Stimulated activated CD8-positive, alpha-beta memory T cell treated with anti-CD3 and anti-CD28 coated beads, Interleukin-4, amount 100 ng/mL, for 48 hours (primary cell): ENCODE measurements at places on chromosomes 6 and 20.
A peak's percentile ranks its signal among the peaks of the same experiment; 100 is the strongest.

DNA sequence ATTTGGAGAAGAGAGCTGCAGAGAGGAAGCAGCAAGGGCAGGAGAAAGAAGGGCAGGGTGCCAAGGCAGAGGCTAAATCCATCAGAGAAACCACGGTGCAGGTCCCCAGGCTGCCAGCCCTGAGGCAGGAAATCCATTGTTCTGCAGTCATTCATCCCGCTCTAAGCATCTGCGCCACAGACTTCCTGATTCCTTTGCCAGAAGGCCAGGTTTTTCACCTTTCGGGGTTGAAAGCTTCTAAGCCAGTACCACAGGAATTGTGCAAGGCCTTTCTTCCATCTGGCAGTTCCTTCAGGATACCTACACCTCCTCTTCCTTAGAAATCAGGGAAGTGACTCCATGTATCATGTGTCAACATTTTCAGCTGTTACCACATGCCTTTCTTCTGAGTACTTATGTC, 45.6 kb downstream of the ADGRF5 start:
- no peak for DNase-seq

DNA sequence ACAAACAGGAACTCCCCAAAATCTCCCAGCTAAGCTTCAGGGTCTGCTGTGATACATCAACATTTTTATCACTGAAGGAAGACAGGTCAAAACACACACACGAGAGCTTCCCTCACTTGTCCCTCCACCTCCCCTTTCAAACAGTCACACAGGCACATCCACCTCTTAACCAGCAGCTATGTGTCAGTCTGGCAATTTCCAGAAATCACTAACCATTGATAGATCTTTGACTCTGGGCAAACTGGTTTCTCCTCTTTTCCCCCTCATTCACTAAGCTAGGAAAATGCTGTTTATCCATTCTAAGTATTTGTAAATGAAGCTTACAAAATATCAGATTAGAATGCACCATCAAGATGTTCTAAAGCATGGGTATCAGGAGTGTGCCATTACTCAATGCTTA, 87.8 kb downstream of the DCDC2 start:
- no peak for DNase-seq

DNA sequence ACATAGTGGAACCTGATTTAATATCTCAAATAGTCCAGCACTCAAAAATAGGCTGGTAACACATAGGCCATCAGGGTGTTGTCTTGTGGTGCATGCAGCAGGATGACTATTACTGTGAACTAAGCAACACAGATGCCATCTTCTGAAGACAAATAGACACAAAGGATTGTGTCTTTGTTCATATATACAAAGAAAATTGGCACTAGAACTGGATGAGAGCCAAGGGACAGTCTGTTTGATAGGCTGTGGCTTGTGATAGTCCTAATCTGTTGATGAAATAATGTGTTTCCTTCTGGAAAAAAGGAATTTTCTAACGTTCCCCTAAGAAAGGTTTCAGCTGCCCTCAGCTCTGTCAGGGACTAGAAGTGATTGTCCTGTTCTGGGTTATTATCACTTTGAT, 129.8 kb downstream of the TPBG start:
- no peak for DNase-seq

DNA sequence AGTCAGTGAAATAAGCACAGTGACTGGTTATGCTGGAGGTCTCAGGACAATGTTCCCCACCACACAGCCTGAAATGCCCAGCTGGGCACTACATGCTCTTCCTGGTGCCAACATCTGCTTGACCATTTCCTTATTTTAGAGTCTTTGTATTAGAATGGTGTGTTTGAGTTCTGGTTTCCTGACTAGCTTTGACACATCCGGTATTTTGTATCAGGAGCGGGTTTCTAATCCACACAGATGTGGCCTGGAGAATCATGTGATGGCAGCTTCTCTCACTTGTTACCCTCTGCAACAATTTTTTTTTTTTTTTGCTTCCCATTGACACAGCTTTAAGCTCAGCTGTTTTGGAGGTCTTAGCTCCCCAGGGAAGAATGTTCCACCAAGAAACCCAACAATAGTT, 164.5 kb upstream of the CST7 start:
- DNase-seq = no peak

- DNase-seq = no peak
These were observed 195.2 kb downstream of the BACH2 start for GRCh38 chr6:90101403-90101802.

- peak; percentile 58 for DNase-seq
These were observed 29.0 kb upstream of the EEF1E1 start for GRCh38 chr6:8131265-8131897.

DNA sequence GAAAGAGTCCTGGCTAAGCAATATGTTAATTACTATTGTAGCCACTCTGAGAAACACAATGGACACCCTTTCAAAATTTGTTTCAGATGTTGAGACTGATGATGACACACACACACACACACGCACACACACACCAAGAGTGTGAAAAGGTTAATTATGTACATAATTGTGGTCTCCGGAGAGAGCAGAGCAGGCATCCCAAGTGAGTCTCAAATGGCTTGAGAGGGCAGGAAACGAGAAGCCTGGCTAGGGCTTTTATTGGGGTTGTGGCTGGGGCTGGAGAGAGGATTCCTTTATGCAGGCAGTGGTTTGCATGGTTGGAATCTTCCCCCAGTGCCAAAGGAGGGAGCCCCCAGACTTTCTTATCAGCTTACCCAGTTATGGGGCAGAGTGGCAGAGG, 38.2 kb upstream of the NKX2-4 start:
- no peak for DNase-seq

- no peak for DNase-seq
These were observed 43.4 kb upstream of the CDYL start for GRCh38 chr6:4732691-4733315.

DNA sequence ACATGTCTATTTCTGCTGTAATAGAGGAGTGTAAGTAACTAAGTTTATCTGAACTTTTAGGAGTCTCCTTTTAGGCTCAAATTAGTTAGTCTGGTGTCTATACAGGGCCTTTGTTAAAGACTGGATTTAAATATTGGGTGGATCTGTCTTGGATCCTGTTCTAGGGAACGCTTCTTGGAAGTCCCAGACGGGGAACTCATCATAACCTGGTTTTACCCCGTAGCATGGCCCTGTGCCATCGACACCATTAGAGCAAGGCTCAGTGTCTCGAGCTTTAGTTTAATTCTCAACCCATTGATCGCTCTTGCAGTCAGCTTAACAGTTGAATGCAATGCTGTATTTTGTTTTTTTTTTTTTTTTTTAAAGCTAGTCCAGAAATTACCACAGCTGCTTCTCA, 89.9 kb downstream of the CARMIL1 start:
- DNase-seq = no peak

DNA sequence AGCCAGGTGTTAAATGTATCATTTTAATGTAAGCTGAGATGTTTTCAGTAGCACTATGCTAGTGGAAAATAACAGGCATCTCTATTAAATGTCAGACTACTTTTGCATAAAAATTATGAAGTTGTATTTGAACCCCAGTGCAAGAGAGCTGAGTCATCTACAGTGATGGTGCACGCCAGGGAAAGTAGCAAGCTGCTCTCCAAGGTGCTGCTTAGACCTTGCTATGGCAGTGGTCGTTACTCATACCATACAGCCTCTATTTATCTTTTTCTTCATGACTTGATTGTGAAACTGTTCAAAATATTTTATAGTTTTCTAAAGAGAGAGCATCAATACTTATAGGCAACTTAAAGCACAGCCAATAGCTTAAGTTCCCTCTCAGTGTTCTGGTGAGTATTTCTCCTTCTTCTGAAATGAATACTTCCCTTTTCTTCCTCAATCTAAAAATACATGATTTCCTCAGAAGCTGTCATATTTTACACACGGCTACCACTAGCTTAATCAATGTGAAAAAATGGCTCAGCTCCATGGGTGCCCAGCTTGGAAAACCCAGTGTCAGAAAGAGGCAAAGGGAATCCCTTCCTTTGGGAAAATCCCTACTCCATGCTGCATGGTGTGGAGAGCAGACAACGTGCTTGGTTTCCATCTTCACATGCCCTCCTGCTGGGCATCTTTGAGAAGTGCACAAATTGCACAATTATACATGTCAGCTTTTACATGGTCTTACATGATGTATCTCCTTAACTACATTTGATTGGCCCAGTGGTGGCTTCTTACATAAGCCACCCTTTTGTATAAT, 105.6 kb downstream of the ELOVL4 start:
- DNase-seq = no peak

GRCh38 chr6:165129086-165129485, 180.3 kb downstream of the C6orf118 start:
- no peak for DNase-seq

- DNase-seq = no peak
These were observed 44.3 kb upstream of the PTGIS start for GRCh38 chr20:49612127-49612738.

- no peak for DNase-seq
These were observed 82.6 kb downstream of the TTLL2 start for GRCh38 chr6:167407239-167408064.

DNA sequence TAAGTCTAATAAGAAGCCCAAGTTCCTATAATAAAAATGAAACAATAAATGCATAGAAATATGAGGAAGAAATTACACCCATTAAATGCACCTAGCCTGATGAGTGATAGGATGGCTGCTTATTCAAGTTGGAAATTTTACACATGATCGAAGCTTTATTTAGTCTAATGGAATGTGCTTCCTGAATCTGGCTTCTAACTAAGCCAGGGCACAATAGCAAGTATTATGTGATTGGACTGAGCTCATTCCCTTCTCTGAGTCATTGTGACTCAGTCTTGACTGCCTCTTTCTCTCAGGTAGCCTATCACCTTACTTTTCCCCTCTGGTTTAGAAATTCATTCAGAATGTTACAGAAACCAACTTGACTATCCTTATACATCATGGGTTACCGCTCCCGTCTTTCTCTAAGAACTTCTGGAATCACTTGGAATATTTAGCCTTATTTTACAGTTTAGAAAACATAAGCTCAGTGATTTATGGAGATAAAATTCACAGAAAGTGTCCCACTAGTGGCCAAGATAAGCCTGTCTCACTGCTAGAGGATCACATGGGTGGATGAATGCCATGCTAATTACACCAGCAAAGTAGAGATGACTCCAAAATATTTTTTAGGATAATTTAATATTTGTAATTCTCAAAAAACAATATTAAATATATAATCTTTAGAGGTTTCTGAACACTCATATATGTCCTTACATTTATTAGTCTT, 505.3 kb upstream of the JAG1 start:
- no peak for DNase-seq

DNA sequence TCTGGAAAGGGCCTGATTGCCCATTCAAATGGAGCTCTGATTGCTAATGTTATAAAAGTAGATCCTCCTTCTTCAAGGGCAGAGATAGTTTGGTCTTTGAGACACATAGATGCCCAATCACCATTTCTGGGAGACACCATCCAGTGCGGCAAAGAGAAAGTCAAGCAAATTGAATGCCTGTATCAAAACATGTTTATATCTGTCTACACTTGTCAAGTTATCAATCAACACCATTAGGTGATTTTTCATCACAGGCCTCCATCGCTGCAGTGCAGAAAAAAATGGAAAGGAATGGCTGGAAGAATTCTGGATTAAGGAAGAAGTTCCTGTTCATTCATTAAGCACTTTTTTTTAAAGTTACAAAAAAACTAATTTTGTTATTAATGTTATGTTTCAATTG, 54.8 kb upstream of the ZFP64 start:
- no peak for DNase-seq

GRCh38 chr6:4105980-4106536, 27.1 kb upstream of the FAM217A start:
- no peak for DNase-seq

DNA sequence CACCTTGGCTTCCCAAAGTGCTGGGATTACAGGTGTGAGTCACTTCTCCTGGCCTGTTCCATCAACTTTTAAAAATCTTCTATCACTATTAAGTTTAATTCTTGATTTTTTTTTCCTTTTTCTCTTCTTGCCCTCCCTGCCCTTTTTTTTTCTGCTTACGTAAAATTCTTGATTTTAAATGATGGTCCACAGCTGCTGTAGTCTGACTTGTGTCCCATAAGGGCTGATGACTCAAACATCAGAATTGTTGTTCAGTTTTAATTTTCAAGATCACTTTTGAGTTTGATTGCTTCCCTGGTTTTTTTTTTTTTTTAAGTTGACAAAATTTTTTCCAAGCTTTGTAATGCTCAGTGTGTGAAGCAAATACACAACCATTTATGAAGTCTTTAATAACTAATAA, 61.9 kb downstream of the CBFA2T2 start:
- no peak for DNase-seq

- no peak for DNase-seq
These were observed 904 bp downstream of the MKKS start for GRCh38 chr20:10433014-10433622.

GRCh38 chr20:3927486-3928291, 38.5 kb downstream of the PANK2 start:
- DNase-seq = no peak

DNA sequence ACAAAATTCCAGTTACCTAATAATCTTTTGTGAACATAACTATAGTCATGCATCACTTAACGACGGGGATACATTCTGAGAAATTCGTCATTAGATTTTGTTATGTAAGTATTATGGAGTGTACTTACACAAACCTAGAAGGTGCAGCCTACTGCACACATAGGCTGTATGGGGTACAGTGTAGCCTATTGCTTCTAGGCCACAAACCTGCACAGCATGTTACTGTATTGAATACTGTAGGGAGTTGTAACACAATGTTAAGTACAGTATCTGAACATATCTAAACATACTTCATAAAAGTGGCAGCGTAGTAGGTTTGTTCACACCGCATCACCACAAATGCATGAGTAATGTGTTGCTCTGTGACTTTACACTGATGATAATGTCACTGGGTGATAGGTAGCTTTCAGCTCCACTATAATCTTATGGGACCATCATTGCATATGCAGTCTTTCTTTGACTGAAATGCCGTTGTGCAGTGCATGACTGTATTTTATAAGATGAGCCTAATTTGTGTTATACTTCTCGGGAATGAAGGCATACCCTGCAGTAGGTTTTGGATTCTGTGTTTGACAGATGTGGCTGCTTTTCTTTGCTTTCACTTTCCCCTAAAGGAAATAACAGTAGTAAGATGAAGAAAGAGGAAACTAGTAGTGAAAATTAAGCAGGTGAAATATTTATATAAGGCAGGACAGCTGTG, 365.6 kb downstream of the FARS2 start:
- no peak for DNase-seq

DNA sequence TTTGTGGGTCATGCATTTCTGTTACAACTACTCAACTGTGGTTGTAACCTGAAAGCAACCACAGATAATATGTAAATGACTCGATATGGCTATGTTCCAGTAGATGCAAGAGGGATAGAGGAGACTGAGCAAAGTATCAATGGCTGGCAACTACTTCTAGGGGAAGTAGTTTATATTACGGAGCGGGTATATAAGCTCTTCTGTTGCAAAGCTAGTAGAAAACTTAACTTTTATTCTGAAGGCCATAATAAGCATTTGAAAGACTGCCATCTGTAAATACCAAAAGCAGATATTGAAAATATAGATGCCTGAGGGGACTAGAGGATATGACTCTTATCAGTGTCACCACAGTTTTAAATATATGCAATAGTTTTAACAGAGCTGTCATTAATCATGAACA, 655.3 kb downstream of the PHF3 start:
- no peak for DNase-seq
